Nephron progenitor cell (in vitro differentiated cells): ENCODE measurements at places on chromosomes 2 and 18.

DNA sequence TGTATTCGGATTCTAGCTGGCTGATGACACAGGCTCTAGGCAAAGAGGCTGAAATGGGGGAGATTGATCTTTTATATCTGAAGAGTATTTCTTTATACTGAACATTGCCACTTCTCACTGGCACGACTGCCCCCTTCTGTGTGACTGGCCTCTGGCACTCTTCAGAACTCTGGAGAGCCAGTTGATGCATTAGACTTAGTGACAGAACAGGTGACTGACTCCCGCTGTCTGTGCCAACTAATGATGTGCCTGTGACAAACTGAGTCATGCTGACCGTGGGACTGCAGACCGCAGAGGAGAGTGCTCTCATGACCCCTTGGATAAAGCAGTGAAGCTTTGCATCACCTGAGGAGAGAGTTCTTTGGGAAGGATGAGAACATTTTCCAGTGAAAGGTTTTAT lies 14.4 kb downstream of the MGAT5 start:
- no peak for DNase-seq

GRCh38 chr2:70977605-70978205 lies 725 bp upstream of the ANKRD53 start:
- DNase-seq = no peak

DNA sequence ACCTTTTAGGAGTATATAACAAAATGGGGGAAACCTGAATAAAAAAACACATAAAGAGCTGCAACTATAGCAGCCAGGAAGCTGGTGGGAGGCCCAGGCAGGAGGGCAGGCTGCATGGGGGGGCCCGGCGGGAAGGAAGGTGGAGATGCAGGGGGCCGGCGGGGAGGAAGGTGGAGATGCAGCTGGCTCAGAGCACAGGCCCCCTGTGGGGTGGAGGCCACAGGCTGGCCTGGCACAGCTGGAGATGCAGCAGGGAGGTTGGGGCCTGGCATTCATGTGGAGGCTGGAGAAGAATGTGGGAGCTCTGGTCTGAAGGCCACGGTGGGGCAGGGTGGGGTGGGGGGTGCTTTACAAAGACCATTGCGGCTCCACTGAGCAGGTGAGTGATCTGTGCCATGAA lies 31.4 kb downstream of the FAM228A start:
- no peak for DNase-seq

- no peak for DNase-seq
Observed at GRCh38 chr2:74847070-74847858, 13.3 kb downstream of the HK2 start.

GRCh38 chr2:121502246-121502645 lies 28.4 kb upstream of the RNU4ATAC start:
- no peak for DNase-seq

GRCh38 chr2:207317378-207317984 lies 151.7 kb upstream of the KLF7 start:
- no peak for DNase-seq

GRCh38 chr2:167749660-167750059 lies 497.7 kb downstream of the STK39 start:
- no peak for DNase-seq
